ENCODE measurements at places on chromosomes 12 and 14. TPM values are rescaled to one million over a fixed set of nuclear protein-coding genes. Genes with fewer than 3 reads are reported as not detected.

- DNase-seq = no peak
Measured at GRCh38 chr12:74539765-74540526, 2.3 kb downstream of the ATXN7L3B start.

Gene ART4
- polyA plus RNA-seq = 2.6 TPM

GRCh38 chr12:104603545-104603973 lies 146.8 kb downstream of the CHST11 start:
- no peak for DNase-seq

GRCh38 chr12:91009319-91009950 lies 4.7 kb upstream of the EPYC start:
- no peak for DNase-seq

DNA sequence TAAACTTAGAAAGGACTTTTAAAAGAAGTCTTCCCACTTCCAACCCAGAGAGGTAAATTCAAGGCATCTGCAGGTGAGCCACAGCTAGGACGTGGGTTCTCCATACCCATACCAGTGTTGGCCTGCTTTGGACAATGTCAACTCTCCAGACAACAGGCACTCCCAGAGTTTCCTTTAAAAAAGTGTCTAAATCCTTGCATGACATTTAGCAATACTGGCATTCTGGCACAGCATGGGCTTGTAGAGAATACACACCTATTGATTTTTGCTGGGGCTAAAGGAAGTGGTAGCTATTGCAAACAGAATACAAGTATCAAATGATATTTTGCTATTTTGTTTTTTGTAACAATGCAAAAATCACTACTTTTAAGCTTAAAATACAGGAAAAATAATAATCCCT lies 25.8 kb upstream of the DICER1 start:
- no peak for DNase-seq

GRCh38 chr12:93680006-93680405 lies 2.8 kb downstream of the CRADD start:
- DNase-seq = no peak

Gene OAS2
- polyA plus RNA-seq = 5.0 TPM

- no peak for DNase-seq
Measured at GRCh38 chr12:5554711-5555110, 122.8 kb downstream of the NTF3 start.

Data from kidney (tissue), 22 donors.